PC-9 (cell line): ENCODE measurements at places on chromosomes 2 and 18.
A peak's percentile ranks its signal among the peaks of the same experiment; 100 is the strongest.

DNA sequence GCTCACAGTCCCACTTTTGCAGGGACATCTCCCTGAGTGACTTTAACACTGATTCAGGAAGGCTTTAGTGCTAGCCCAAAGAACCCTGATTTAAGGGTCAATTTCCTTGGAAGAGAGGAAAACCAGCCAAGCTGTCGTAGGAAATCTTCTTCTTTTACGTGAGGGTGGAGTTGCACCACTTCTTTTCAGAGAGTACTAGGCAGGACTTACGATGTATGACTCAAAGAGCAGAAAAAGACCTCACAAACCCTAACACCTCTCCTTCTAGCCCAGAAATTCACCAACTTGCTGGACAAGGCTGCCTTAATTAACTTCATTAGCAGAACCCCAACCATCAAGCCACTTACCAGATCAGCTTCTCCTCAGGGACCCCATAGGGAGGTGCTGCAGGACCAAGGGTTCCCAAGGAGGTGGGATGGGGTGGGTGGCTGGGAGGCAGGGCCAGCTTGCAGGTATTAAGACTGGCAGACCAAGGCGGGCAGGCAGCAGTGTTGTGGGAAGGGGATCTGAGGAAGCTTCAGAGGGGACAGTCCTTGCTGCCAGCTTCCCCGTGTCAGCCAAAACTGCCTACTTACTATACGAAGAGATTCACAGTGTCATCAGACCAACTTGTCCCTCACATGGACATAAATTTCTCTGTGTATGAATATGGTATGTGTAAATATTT is 6.7 kb downstream of the SERPINB2 start:
- DNase-seq: no peak

DNA sequence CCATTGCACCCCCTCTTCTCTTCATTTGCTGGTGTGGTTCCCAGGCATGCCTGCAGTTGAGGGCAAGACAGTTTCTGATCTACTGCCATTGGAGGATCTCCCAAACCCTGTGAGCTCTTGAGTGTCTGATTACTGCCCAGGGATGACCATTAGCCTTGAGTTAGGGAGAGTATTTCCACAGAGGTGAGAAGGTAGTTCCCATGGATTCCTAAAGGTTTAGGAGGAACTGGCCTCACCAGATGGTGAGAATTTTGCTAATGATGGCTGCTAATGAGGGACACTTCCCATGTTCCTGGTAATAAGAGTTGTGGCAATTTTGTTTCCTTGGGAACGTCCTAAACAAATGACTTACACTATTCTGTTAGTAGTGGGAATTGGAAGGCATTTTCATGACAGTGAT is 42.5 kb downstream of the PTPRM start:
- no peak for DNase-seq

DNA sequence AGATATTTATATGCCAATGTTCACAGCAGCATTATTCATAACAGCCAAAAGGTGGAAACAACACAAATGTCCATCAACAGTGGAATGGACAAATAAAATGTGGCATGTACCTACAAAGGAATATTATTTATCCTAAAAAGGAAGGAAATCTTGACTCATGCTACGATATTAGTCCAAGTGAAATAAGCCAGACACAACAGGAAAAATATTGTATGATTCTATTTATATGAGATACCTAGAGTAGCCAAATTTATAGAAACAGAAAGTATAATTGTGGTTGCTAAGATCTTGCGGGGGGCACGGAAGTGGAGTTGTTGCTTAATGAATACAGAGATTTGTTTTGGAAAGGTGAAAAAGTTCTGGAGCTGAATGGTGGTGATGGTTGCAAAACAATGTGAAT is 33.0 kb upstream of the CCDC150 start:
- DNase-seq: no peak

DNA sequence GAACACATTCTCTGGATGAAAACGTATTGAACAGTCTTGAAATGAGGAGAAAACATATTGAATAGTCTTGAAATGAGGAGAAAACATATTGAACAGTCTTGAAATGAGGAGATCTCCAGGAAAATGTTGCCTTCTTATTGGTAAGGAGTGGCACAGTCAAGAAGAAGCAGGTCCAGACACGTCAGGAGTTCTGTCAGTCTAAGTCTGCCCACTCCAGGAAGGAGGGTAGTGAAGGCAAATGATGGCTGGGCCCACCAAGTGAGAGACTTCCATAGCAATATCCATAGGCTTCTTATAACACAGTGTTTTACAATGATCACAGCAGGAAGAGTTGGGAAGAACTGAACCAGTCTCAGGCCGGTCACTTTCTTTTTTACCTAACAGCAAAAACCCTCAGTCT is 316.2 kb downstream of the ETAA1 start:
- DNase-seq: no peak

GRCh38 chr2:219230059-219230540 is 494 bp downstream of the ANKZF1 start:
- DNase-seq: peak; percentile 31

DNA sequence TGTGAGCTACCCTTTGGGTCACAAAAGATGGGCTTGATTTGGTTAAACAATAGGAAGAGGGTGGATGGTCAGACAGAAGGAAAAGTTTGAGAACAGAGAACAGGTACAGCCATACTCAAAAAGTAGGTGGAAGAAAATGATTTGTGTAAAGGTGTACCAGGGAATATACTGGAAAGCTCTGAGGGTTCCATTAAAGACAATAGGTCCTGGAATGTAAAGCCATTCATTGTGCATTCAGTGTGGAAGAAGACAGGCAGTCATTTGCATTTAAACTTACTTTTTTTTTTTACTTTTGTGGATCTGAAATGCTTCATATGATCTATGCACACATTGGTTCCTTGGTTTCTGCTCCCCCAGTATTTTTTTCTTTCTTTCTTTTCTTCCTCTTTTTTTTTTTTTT is 581.4 kb upstream of the PIK3C3 start:
- DNase-seq: no peak

DNA sequence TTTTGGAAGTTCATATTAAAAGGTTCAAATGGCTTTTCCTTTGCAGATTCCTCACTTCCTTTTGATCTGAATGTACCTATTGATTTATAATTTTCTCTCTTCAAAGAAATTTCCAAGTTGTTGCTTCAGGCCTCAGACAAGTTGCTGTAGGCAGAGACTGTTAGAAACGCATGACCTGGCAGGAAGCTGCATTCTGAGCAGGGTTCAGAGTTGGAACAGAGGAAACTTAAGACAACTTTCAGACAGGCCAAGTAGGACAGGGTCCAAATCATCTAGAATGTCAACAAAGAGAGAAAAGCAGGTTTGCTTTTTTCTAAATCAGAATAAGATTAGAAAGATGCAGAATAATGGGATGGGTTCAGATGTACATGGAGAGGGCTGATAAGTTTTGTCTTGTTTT is 416.3 kb downstream of the LRP1B start:
- DNase-seq: no peak

DNA sequence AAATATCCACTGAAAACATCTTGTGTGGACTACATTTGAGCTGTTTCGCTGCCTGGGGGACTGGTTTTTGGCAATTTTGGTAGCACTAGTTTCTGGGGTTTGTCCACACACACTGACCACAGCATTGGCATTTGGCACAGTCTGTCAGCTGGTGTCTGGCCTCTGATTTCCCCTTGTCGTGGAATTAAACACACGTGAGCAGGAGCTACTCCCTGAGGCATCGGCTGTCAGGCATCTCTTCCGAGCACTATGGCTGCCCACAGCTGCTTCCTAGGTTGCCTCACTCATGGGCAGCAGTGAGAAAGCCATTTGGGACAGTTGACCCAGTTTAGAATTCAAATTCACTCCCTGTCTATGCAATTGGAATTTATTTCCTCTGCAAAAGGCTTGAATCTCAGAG is 46.8 kb upstream of the FZD5 start:
- no peak for DNase-seq

DNA sequence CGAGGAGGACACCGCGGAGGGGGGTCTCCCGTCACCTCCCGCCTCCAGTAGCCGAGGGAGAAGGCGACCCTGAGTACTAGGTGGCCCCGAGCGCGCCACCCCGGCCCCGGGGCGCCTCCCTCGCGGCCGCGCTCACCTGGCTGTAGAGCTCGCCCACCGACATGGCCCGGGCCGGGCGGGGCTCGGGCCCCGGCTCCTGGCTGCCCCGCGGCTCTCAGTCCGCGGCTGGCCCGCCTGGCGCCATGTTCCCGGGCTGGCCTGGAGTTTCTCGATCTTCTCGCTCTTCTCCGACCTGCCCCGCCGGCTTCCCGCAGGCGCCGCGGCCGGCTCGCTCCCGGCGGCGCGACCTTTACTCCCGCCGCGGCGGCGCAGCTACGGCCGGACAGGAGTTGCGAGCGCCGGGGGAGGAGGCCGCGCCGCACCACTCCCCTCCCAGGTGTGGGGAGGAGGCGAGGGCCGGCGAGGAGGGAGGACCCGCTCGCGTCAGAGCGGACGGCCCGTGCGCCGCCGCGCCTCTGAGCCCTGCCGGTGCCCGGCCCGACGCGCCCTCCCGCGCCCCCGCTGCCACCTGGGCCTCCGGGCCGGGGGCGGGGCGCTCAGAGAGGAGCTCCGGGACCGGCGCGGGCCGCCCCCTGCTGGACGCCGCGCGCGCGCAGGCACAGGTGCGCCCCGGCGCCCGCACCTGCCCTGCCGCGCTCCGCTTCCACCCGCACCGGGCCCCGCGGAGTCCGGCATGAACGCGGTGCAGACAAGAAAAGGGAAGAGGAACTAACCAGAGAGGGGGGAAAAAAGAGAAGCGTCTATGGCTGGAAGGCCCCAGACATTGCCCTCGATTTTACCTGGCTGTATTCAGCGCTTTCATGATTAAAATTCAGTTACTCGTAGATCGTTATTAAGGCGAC is at the start of gene MYO5B:
Gene MYO5B, minus strand, starts transcription at position 517 of the 902 bp plus-strand sequence. Its CDS starts 354 bp downstream, at position 163.
- DNase-seq: peak; percentile 86

DNA sequence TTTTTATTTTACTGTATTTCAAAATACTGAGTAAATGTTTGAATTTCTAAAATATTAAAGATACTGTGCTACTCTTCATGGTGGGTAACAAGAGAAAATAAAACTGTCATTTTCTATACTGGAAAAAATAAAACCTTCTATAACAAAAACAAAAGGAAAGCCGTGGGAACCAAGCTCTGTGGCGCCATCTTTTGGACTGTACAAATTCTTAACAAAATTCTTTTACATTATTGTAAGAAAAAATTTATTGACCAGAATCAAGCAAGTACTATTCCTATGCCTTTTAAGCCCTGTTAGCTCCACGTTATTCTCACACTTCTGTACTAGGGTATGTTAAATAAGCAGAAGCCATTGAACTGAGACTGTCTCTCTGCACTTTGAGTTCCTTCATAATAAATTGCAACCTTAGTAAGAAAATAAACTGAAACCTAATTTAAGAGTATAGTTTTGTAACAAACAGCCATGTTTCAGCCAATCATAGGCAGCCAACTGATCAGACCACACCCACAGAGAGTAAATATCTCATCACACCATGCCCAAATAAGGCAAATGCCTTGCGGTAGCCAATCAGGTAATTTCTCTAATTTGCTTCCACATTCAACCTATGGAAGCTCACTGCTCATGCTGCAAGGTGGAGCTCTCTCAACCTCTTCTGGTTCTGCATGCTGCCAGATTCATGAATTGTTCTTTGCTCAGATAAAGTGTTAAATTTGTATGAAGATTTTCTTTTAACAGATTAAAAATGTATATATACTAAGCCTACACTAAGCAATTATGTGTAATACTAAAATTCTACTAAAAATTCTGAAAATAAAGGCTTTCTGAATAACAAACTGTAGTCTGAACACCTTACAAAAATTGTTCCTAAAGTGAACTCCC is 42.2 kb downstream of the HIBCH start:
- DNase-seq: no peak

GRCh38 chr2:25337276-25337675 is 4.4 kb downstream of the DNMT3A start:
- DNase-seq: no peak

DNA sequence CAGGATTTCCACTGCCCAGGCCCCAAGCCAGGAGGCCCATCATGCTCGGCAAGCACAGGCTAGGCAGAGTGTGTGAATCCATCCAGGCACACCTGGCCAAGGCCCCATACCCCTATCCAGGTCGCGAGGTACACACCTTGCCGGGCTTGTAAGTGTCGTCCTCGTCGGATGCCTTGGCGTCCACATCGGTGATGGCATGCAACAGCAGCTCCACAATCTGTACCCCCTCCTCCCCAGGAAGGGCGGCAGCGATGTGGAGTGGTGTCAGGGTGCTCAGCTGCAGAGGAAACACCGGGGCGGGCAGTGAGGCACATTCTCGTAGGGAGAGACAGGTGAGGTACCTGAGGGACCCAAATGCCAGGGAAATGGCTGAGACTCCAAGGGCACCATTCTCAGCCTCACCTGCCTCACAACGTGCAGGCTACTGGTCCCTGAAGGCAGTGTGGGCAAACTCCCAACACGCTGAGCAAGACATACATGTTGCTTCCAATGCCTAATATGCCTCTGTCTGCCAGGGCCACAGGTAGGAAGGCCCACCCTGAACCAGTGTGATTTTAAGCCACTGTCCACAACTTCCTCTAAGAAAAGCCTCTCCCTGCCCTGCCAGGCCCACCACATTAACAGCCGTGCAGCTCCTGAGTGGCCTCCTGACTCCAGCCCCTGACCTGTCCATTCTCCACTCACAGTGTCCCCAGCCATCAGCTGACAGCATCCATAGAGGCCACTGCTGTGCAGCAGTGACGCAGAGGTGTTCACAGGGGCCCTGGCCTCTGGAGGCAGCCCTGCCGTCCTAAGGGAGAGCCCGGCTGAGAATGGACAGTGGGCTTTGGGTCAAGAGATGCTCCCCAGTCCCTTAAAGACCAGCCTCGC is 44.9 kb downstream of the ANKMY1 start:
- no peak for DNase-seq

- no peak for DNase-seq
Observed at GRCh38 chr2:109423556-109424359, 190.0 kb downstream of the SEPTIN10 start.

DNA sequence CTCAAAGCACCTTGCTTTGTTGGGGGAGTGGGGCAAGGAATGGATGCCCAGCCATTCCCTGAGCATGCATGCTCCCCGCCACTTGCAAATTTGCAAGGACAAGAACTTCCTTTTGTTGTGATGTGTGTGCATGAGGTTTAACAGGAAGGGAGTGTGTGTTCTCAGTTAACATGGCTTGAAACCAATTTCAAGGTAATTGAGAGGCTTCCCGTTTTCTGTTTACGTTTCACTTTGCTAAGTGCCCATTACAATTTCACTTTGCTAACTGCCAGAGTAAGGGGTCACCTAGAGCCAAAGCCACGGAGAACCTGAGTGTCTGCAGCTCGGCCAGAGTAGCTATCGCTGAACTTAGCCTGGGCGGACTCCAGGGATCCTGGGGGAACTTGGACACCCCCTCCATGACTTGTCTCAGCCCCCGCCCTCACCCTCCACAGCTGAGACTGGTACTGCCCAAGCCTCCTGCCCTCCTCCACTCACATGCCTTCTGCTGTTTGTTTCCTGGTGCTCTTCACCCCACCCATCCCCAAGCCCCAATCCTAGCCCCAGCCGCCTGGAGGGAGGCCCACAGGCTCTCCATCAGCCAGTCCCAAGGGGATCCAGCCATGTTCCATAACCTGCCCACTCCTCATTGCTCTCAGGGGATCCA is 53.6 kb upstream of the LAPTM4A start:
- no peak for DNase-seq

GRCh38 chr2:42141687-42142546 is 27.2 kb upstream of the EML4 start:
- DNase-seq: peak; percentile 49

- DNase-seq: no peak
Observed at GRCh38 chr2:218245214-218245613, 15.6 kb upstream of the GPBAR1 start.

- DNase-seq: no peak
Observed at GRCh38 chr2:72996117-72996502, 75.4 kb downstream of the SFXN5 start.

- DNase-seq: no peak
Observed at GRCh38 chr2:194328456-194328855, 1328.6 kb upstream of the SLC39A10 start.
